Chondrocyte (in vitro differentiated cells): ENCODE measurements at places on chromosomes 13 and 19.
A peak's percentile ranks its signal among the peaks of the same experiment; 100 is the strongest.

GRCh38 chr19:19823916-19824315 is 2.4 kb upstream of the ZNF506 start:
- DNase-seq = no peak

- DNase-seq = no peak
Observed at GRCh38 chr19:33366127-33366526, 7.4 kb upstream of the CEBPG start.

GRCh38 chr13:26344980-26345379 is 91.1 kb downstream of the CDK8 start:
- DNase-seq = no peak

DNA sequence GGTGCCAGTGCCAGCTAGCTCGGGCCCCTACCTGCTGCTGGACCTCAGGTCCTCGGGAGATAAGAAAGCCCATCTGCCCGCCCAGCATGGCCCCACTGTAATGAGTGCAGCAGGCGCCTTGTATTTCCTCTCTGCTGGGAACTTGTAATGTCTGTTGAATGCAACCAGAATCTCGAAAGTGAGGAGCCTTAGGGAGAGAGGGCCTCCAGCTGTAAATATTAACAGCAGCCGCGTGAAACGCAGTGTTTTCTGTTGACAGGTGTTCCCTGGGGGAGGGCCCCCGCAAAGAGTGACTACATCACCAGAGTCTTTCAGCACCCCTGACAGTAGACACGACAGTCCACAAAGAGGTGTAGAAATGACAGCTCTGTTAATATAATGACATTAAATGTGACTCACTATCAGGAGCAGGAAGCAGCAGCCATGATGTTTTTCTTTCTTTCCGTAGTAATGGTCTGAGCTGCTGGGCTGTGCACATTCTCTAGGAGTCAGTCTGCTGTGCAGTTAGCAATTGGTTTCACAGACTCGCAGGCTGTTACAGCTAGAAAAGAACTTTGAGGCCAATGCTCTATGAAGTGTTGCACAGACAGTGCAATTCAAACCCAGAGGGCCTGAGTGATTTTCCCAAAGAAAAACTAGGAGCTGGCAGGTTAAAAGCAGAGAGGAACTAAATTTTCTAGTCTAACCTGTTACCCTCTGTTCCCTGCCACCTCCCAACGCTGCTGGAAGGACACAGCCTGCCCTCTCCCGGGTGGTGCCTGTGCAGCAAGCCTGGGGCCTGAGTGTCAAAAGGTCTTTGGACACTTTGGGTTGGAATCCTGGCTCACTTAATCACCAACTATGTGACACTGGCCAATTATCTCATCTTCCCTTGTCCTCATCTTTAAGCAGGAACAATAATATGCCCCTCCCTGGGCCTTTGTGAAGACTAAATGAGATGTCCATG is 58.6 kb upstream of the WASF3 start:
- no peak for DNase-seq

DNA sequence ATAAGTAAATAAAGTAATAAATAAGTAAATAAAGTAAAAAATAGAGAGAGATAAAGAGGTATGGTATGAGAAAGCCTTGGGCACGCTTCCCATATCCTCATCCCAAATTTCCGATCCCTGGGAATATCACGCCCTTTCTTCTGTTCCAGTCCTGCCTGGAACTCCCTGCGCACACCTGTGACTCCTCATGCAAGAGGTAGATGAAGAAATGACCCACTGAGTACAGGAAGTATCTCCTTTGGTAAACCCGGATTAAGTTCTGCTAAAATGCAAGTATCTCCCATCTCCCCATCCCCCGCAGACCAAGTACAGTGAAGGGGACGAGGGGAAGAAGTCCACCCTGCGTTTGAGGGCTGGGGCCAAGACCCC is 399 bp upstream of the ZNF136 start:
- DNase-seq = no peak

- DNase-seq = no peak
Observed at GRCh38 chr19:961866-962620, 22.1 kb upstream of the WDR18 start.

DNA sequence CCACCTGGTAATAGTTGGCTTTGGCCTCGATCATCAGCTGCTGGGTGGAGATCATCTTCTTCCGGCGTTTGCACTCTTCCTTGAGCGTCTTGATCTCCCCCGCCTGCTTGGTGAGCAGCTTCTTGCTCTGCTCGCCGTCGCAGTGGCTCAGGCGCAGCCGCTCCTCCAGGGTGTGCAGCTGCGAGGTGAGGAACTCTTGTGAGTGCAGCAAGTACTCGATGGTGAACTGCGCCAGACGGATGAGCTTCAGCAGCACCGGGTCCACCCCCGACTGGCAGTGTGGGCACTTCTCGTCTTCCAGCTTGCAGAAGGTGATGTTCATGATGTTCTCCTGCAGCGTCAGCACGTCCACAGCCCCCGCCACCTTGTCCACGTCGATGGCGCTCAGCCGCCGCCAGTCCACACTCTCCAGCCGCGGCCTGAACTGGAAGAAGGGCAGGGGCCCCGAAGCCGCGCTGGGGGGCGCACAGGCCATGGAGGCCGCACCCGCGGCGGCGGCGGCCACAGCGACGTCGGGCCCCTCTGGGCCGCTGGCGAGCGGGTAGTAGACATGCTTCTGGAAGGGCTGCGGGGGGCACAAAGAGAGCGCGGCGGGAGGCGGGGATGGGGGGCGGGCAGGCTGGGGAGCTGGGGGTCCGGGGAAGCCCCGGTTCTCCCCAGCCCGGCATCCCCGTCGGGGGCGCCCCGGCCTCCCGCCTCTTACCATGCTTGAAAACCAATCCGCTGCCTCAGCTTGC is 3.0 kb downstream of the DZIP1 start:
- DNase-seq = no peak

- DNase-seq = no peak
Observed at GRCh38 chr13:106373304-106373988, 162.0 kb downstream of the EFNB2 start.

- no peak for DNase-seq
Observed at GRCh38 chr19:31612873-31613272, 263.6 kb upstream of the TSHZ3 start.

- no peak for DNase-seq
Observed at GRCh38 chr19:29658221-29658991, 6.9 kb upstream of the PLEKHF1 start.

- DNase-seq = peak; percentile 85
Observed at GRCh38 chr19:29702161-29702962, 12.7 kb downstream of the C19orf12 start.

DNA sequence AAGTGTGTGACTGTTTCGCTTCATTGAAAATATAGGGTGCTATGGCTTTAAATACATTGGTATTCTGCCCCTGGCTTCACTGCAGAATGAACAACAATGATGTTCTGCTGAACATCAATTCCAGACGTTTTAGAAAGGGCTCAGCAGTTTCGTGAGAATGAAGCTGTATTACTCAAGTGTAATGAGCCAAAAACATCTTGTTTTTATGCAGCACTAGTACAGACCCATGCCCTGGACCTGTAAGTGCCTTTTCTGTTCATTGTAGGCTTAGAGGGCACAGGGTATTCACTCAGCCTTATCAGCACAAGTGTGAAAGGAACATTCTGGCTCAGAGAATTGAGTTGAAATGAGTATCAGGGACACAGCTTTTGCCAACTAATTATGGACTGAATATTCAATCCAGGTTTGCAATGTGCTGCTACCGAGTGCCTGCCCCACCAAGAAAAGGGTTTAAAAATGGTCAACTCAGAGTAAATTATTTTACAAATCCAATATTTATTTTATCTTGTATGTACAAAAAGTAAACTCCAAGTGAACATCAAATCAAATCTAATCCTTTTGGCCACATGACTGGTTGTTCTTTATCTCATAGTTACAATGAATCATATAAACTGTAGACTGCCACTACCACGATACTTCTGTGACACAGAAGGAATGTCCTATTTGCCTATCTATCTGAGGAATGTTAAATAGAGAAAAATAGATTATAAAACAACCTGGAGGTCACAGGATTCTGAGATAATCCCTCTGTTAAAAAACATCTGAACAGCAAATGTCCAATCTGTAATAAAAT is 362.8 kb downstream of the NALCN start:
- DNase-seq = no peak
